GM12865 (cell line): ENCODE measurements at places on chromosomes 4 and X.

- DNase-seq = no peak
These were observed 36.5 kb downstream of the AFF2 start for GRCh38 chrX:148536961-148537360.

DNA sequence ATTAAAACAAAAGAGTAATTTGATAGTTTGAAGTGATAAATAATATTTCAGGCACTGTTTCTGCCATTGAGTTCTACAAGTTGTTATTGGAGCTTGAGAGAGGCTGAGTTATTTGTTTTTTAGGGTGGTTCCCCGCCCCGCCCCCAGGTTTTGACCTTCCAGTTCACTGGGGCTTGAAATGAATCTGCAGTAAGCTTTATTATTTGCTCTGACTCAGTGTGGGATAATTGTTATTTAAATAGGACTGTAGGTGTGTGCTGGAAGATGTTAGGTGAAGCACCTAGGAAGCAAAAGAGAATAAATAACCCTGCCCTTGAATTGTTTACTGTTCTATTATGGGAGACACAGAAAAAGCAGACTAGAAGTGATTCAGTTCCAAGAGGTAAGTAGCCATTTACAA lies 81.2 kb upstream of the KCNIP4 start:
- DNase-seq = no peak

GRCh38 chr4:1122505-1122904 lies 9.1 kb upstream of the RNF212 start:
- no peak for DNase-seq

DNA sequence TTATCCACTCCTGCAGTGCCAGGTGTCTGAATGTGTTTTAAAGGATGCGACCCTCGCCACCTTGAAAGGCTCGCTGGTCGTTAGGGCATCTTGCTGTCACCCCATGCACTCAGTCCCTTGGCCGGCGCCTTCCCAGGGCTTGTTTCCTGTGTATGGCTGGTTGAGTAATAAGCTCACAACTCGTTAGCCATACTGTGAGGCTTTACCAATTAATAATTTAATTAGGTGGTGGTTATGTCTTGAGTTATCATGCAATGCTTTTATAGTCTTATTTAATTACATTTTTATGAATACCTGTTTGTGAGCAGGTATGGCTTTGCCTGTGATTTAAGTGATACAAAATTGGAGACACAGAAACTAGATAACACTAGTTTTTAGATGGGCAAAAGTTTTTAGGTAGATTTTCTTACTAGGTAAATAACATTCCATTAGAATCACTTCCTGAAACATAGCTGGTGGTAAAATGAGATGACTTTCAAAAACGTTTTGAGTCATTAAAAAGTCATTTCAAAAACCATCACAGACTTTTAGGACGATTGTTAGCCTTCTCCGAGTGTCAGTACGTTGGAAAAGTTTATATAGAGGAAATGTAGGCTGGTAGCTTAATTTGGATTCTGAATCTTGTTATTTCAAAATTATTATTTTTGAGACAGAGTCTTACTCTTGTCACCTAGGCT lies 18.2 kb downstream of the PTTG2 start:
- DNase-seq = peak; percentile 59

GRCh38 chr4:186792728-186793366 lies 69.2 kb upstream of the FAT1 start:
- DNase-seq = no peak

- no peak for DNase-seq
These were observed 148.6 kb downstream of the GC start for GRCh38 chr4:71635139-71635748.

GRCh38 chr4:158094413-158095134 lies 78.3 kb downstream of the GASK1B start:
- DNase-seq = no peak

- no peak for DNase-seq
These were observed 37.6 kb downstream of the PKD2 start for GRCh38 chr4:88045021-88045420.
